ENCODE measurements at places on chromosomes 13 and 19. TPM values are rescaled to one million over a fixed set of nuclear protein-coding genes. Genes with fewer than 3 reads are reported as not detected.

DNA sequence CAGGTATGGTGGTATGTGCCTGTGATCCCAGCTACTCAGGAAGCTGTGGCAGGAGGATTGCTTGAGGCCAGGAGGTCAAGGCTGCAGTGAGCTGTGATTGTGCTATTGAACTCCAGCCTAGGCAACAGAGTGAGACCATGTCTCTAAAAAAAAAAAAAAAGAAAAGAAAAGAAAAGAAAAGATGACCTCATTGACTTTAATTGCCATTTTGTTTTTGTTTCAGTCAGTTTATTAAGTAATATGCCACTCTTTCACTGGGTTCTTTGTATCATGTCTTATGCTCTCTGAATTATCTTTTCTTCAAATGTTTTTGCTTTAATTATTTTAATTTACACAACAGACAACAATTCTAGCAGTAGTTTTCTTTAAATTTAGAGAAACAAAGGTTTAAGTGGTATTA lies 293.8 kb downstream of the TSHZ3 start:
- H3K4me3 ChIP-seq: no peak overlapping the region
- no peaks in the 10 kb centered on the region for H3K36me3 ChIP-seq
- no peak for DNase-seq

Gene PTPRH
- not detected for total RNA-seq

GRCh38 chr19:46634656-46635218 lies 1.3 kb downstream of the GNG8 start:
- peaks cover 27% of the 10 kb centered on the region for H3K4me1 ChIP-seq
- DNase-seq: no peak
- H3K27me3 ChIP-seq: peaks cover 2% of the 10 kb centered on the region
- no peaks in the 10 kb centered on the region for H3K36me3 ChIP-seq

Gene STOML3
- not detected for total RNA-seq

- peaks cover 30% of the 10 kb centered on the region for H3K4me1 ChIP-seq
- H3K36me3 ChIP-seq: peaks cover 3% of the 10 kb centered on the region
- no peaks in the 10 kb centered on the region for H3K27me3 ChIP-seq
- DNase-seq: peak; percentile 39
- H3K4me3 ChIP-seq: peak overlapping the region; percentile 76
- H3K27ac ChIP-seq: peak overlapping the region; percentile 80
Measured at GRCh38 chr19:13796301-13797057, 1.2 kb downstream of the ZSWIM4 start.

Measured in activated CD8-positive, alpha-beta T cell treated with anti-CD3 and anti-CD28 coated beads, Interleukin-2, amount 10 ng/mL, durations not matched to agents 7 days and 5 days (primary cell).